Activated CD4-positive, alpha-beta T cell treated with anti-CD3 and anti-CD28 coated beads, Interleukin-2, amount 10 ng/mL, durations not matched to agents 7 days and 5 days (primary cell): ENCODE measurements at places on chromosomes 1 and 21. TPM values are rescaled to one million over a fixed set of nuclear protein-coding genes. Genes with fewer than 3 reads are reported as not detected.

MRPS15 gene
- total RNA-seq, result 101 TPM

DNA sequence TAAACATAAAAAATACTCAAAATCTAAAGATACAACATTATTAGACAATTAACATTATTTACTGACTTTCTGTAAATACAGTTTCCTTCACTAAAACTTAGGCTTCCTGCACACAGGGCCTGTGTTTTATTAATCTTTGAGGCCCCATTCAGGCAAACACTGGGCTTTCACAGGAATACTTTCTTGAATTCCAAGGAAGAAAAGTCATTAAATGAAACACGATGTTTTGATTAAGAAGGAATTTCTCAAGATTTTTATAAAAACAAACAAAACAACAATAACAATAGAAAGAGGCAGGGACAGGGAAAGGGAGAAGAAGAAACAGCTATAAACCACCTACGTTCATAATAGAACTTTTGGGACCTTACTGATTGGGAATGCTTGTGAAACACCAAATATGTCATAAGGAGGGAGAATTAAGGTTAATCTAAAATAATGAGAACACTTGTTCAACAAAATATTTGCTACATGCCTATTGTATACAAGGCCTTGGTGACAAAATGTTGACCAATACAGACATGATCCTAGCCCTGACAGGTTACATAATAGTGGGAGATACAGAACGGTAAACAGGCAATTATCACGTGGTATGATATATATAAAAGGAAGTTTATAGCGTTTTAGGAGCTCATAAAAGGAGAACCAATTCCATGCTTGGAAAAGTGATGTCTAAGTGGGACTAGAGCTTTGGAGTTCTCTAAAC is 3.6 kb downstream of the DDAH1 start:
- no peak overlapping the region for H3K4me3 ChIP-seq
- peaks cover 55% of the 10 kb centered on the region for H3K27me3 ChIP-seq
- no peak for DNase-seq
- H3K36me3 ChIP-seq, result peaks cover 2% of the 10 kb centered on the region
- no peak overlapping the region for H3K27ac ChIP-seq

LEMD1 gene
- total RNA-seq, result 0.64 TPM

DNA sequence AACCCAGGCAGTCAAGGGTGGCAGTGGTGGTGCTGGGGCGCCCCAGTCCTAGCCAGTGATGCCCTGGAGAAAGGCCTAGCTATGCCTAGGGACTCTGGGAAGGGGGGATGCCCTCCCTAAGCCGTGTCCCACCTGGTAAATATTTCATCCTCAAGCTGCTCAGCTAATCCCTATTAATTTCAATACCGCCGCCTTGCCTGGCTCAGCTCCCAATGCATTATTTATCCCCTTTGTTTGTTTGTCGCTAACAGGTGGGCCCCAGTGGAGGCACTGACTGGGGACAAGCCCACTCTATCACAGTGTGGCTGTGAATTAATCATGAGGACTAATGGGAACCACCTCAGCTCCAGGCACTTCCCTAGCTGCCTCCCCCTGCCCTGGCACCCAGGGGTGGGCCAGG is 22.5 kb downstream of the DMAP1 start:
- H3K36me3 ChIP-seq, result no peaks in the 10 kb centered on the region
- no peak overlapping the region for H3K27ac ChIP-seq
- DNase-seq, result no peak
- no peak overlapping the region for H3K4me3 ChIP-seq

GBP3 gene
- 39.2 TPM for total RNA-seq

GNG4 gene
- 0.42 TPM for total RNA-seq

FAM177B gene
- total RNA-seq, result 0.60 TPM

- H3K27ac ChIP-seq, result no peak overlapping the region
- H3K4me3 ChIP-seq, result no peak overlapping the region
- no peak for DNase-seq
- H3K27me3 ChIP-seq, result peaks cover 58% of the 10 kb centered on the region
These were observed 77.5 kb downstream of the RRAGC start for GRCh38 chr1:38781872-38782617.

UTS2 gene
- not detected for total RNA-seq

DNA sequence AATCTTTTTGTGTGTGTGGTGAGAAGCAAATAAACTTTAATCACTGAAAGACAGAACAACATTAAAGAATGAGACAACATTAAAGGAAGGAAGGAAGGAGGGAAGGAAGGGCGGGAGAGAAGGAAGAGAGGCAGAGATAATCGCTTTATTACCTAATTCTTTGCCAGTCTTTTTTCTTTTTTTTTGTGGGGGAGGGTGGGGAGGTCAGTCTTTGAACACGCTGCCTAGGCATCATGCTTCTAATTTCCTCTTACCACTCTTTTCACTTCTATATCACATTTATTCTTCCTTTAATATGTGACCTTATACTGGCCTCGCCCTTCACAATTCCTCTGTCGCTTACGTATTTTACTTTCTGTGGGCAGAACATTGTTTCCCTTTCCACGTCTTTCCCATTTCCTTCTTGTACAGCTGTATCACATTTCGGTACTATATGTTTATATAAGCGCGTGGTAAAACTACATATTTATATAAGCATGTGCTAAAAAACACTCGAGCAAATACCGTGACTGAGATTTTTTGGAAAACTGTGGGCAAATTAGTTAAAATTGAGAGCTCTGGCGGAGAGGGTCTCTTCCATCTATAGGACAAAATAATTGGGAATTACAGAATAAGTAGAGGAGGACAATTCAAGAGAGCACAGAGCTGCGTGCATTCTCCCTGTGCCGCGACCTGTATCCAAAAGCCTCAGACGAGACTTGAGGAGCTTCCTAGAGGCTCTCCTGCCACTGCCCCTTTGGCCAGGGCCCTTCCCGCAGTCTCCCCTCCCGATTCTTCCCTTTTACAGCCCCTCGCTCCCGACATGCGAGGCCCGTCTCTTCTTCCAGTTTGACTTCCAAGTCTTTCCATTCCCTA is 823 bp upstream of the PRKAA2 start:
- no peak for DNase-seq
- H3K27me3 ChIP-seq, result peaks cover 40% of the 10 kb centered on the region
- no peaks in the 10 kb centered on the region for H3K36me3 ChIP-seq
- no peak overlapping the region for H3K27ac ChIP-seq

- no peak overlapping the region for H3K27ac ChIP-seq
- H3K27me3 ChIP-seq, result no peaks in the 10 kb centered on the region
- no peak for DNase-seq
These were observed 105.7 kb upstream of the PPP2R5A start for GRCh38 chr1:212179394-212180076.

GRCh38 chr21:34086887-34087306 is 13.5 kb downstream of the MRPS6 start:
- H3K27me3 ChIP-seq, result no peaks in the 10 kb centered on the region
- H3K36me3 ChIP-seq, result peaks cover 42% of the 10 kb centered on the region
- no peak overlapping the region for H3K4me3 ChIP-seq
- peaks cover 55% of the 10 kb centered on the region for H3K4me1 ChIP-seq
- DNase-seq, result peak; percentile 15
- no peak overlapping the region for H3K27ac ChIP-seq

DNA sequence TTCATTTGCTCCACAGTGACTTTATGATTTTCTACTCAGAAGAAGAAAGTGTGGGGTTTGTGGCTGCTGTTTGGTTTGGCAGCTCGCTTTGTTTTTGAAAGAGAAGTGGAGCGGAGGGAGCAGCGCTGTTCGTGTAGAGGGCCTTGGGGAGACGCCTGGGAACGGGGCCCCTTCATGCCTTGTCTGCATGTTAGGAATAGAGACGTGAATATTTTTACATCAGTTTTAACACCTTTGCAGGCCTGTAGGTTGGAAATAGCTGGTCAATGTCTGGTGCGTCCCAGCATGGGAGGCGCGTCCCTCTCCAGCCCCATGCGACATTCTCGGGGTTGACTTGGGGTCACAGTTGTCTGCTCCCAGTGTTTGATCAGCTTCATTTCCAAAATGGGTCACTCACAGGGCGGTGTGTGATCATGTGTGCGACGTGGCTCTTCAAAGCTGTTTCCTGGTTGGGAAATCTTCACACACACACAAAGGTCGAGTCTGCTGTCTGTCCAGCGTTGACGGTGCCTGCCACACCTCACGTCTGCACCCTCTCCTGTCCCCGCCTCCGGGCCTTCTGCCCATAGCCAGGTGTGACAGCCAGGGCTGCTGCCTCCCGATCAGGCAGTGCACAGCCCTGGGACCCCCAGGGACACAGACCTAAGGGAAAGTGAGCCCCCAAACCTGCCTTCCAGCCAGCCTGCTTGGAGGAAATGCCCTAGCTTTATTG is 149.2 kb downstream of the PSMG1 start:
- peaks cover 8% of the 10 kb centered on the region for H3K4me1 ChIP-seq
- H3K27ac ChIP-seq, result no peak overlapping the region
- no peak overlapping the region for H3K4me3 ChIP-seq
- H3K27me3 ChIP-seq, result peaks cover 11% of the 10 kb centered on the region

GRCh38 chr1:205658943-205659581 is 21.2 kb downstream of the SLC45A3 start:
- no peaks in the 10 kb centered on the region for H3K36me3 ChIP-seq
- no peak overlapping the region for H3K27ac ChIP-seq
- no peaks in the 10 kb centered on the region for H3K4me1 ChIP-seq
- H3K4me3 ChIP-seq, result no peak overlapping the region
- peaks cover 8% of the 10 kb centered on the region for H3K27me3 ChIP-seq

DNA sequence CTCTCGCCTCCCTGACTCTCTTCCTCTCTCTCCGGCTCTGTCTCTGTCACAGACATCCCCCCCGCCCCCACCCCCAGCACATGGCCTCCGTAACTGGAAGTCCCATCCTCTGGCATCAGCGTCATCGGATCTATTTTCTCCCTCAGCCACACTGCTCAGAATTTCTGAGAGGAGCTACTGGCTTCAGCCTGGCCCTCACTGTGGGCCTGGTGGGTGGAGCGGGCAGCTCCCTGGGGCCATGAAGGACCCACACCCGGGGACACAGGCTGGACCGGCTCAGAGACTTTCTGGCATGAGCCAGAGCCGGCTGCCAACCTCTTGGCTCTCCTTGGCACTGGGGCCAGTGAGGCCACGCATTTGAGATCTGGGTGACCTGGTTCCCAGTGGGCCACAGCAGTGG is 61.2 kb upstream of the CASZ1 start:
- no peak overlapping the region for H3K4me3 ChIP-seq
- DNase-seq, result no peak
- no peaks in the 10 kb centered on the region for H3K4me1 ChIP-seq
- H3K36me3 ChIP-seq, result no peaks in the 10 kb centered on the region
- peaks cover 7% of the 10 kb centered on the region for H3K27me3 ChIP-seq

- no peak overlapping the region for H3K4me3 ChIP-seq
- H3K4me1 ChIP-seq, result peaks cover 34% of the 10 kb centered on the region
- no peak overlapping the region for H3K27ac ChIP-seq
- no peaks in the 10 kb centered on the region for H3K27me3 ChIP-seq
- no peaks in the 10 kb centered on the region for H3K36me3 ChIP-seq
These were observed 20.5 kb upstream of the CD2 start for GRCh38 chr1:116733476-116734365.

- no peaks in the 10 kb centered on the region for H3K36me3 ChIP-seq
- no peak for DNase-seq
- no peak overlapping the region for H3K27ac ChIP-seq
- no peak overlapping the region for H3K4me3 ChIP-seq
These were observed 167.2 kb downstream of the ADGRL2 start for GRCh38 chr1:81967951-81968350.

MSH4 gene
- total RNA-seq, result 0.46 TPM

DNA sequence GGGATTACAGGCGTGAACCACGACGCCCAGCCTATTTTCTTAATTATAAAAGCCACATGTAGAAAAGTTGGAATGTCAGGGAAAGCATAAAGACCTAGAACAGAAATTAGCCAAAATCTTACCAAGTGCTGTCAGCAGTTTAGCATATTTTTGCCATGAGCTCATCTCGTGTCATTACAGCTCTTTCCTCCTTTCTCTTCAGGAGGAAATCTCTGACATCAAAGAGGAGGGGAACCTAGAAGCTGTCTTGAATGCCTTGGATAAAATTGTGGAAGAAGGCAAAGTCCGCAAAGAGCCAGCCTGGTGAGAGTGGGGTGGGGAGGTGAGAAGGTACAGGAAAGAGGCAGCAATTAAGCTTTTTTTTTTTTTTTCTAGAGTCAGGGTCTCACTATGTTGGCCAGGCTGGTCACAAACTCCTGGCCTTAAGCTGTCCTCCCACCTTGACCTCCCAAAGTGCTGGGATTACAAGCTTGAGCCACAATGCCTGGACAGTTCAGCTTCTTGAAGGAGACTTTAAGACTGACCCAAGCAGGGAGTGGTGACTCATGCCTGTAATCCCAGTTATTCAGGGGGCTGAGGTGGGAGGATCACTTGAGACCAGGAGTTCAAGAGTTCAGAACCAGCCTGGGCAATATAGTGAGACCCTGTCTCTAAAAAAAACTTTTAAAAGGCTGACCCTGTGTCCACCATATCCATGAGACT is 8.4 kb upstream of the BGLAP start:
- H3K27me3 ChIP-seq, result no peaks in the 10 kb centered on the region
- H3K27ac ChIP-seq, result no peak overlapping the region
- no peak for DNase-seq
- H3K4me3 ChIP-seq, result no peak overlapping the region
- peaks cover 3% of the 10 kb centered on the region for H3K4me1 ChIP-seq
- peaks cover 30% of the 10 kb centered on the region for H3K36me3 ChIP-seq

GRCh38 chr1:91877574-91878208 is 8.3 kb downstream of the TGFBR3 start:
- H3K27me3 ChIP-seq, result peaks cover 40% of the 10 kb centered on the region
- peaks cover 45% of the 10 kb centered on the region for H3K4me1 ChIP-seq
- peaks cover 2% of the 10 kb centered on the region for H3K36me3 ChIP-seq
- H3K4me3 ChIP-seq, result no peak overlapping the region
- no peak for DNase-seq

DNA sequence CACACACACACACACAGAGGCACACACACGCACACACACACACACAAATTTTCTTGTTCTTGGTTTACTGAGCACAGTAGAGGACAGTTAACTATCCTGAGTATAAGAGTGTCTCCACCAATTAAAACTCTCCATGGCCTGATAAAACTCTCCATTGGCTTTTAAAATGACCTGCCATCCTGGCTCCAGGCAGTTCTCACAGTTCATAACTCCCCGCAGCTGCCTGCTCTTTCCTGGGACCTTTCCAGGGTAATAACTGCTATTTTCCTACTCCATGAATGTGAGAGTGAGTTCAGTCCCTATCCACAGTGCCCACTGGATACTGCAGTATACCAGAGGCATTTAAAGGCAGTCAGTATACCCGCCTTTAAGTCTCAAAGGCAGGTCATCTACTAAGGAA is 351.5 kb downstream of the PLPP3 start:
- no peak overlapping the region for H3K27ac ChIP-seq
- no peaks in the 10 kb centered on the region for H3K4me1 ChIP-seq
- H3K36me3 ChIP-seq, result no peaks in the 10 kb centered on the region

PKNOX1 gene
- 28.7 TPM for total RNA-seq

DNA sequence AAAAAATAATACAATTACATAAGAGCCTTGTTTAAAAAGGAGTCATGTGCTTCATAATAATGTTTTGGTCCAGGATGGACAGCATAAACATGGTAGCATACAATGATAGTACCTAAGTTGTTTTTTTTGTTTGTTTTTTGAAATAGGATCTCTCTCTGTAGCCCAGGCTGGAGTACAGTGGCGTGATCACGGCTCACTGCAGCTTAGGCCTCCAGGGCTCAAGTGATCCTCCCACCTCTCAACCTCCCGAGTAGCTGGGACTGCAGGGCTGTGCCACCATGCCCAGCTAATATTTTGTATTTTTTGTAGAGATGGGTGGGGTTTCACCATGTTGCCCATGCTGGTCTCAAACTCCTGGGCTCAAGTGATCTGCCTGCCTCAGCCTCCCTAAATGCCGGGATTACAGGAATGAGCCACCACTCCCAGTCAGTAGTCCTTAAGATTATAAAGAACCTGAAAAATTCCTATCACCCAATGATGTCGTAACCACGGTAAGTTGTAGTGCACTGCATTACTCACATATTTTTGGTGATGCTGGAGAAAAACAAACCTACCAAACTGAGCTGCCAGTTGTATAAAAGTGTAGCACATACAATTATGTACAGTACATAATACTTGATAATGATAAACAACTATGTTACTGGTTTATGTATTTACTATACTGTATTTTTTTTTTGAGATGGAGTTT is 22.4 kb upstream of the RCOR3 start:
- H3K4me3 ChIP-seq, result no peak overlapping the region
- no peak overlapping the region for H3K27ac ChIP-seq
